WTC11 (cell line): ENCODE measurements at places on chromosomes 13 and 19. TPM values are rescaled to one million over a fixed set of nuclear protein-coding genes. Genes with fewer than 3 reads are reported as not detected.
A peak's percentile ranks its signal among the peaks of the same experiment; 100 is the strongest.

- no peak for DNase-seq
Measured at GRCh38 chr13:79837741-79838450, 356.9 kb downstream of the NDFIP2 start.

DNA sequence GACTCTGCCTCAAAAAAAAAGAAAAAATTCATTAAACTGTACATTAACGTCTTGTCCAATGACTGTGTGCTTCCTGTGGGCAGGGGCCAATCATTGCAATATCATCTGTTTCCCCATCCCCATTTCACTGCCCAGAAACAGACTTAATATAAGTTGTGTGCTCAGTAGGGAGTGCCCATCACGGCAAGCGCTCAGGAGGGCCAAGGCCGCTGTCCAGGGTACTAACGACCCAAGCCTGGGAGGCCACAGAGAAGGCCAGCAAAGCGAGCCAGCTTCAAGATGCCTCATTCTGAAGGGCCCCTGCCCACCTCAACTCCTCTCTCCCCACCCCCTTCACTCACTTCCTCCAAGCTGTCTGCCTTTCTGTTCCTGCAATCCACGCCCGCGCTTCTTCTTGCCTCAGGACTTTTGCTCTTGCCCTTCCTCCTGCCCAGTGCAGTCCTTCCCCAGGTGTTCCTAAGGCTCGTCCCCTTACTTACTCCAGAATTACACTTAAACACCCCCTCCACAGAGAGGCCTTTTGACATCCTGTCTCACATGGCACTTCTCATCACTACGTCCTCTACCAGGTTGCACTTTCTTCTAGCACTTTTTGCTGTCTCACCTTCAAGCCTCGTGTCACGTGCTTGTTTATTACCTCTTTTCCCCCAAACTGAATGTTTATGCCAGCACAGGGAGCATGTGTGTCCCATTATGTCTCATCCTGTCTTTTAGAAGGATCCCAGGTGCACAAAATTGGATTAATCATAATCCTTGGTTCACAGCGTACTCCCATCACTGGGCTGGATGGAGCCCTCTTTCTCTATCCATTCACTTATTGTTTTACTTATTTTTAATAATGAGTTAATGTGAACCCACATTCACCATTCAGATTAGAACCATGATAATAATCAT, 11.3 kb upstream of the POU2F2 start:
- DNase-seq: peak; percentile 83

GRCh38 chr19:49981603-49982593, 20.9 kb upstream of the SIGLEC11 start:
- DNase-seq: no peak

GRCh38 chr19:15123900-15124299, 16.7 kb downstream of the SYDE1 start:
- no peak for DNase-seq

Gene SMIM24
- total RNA-seq: 2.8 to 9.9 TPM (median 7.4 TPM) in 3 replicates

- DNase-seq: no peak
Measured at GRCh38 chr19:42134535-42135070, 2.4 kb upstream of the POU2F2 start.

Gene MAST1
- total RNA-seq: 24.3 to 28.4 TPM (median 27.3 TPM) in 3 replicates

GRCh38 chr13:32126756-32127155, 95.2 kb downstream of the FRY start:
- DNase-seq: no peak

DNA sequence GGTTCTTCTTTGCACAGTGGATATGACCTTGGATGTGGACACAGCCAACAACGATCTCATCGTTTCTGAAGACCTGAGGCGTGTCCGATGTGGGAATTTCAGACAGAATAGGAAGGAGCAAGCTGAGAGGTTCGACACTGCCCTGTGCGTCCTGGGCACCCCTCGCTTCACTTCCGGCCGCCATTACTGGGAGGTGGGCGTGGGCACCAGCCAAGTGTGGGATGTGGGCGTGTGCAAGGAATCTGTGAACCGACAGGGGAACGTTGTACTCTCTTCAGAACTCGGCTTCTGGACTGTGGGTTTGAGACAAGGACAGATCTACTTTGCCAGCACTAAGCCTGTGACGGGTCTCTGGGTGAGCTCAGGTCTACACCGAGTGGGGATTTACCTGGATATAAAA, 9.4 kb downstream of the RFPL4AL1 start:
- DNase-seq: no peak

DNA sequence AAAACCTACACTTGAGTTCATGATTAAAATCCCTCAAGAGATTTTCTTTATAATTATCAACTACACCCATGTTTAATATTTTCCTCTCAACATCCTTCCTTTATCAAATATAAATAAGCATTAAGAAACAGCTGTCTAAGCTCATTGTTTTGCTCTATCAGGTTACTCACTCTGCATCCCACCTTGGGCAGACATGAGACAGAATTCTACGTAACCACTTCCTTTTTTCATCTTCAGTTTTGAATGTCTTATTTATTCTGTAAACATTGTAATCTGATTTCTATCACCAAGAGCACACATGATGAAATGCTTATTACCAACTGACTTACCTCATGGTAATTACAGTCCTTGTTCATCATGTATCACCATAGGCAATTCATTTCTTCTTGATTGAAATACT, 1256.6 kb upstream of the ATXN8OS start:
- DNase-seq: no peak

Gene ZNF653
- 10.3 to 13.4 TPM (median 11.5 TPM) in 3 replicates for total RNA-seq

Gene ZNF17
- 6.7 to 10.3 TPM (median 7.7 TPM) in 3 replicates for total RNA-seq

DNA sequence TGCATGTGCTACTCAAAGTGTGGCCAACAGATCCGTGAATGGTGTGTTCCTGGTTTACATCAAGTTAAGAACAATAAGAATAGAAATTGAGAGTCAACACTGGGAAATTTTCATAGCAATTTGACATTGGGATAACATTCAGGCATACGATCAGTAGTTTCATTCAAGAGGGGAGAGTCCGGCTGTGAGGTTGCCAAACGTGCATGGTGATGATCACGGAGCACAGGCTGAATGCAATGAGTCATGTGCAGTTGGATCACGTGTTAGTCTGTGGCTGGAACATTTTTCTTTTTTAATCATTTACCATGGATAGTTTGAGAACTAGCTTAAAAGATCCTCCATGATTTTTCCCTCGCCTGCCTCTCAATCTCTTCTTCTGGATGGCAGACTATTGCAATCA, 2.5 kb upstream of the DCT start:
- no peak for DNase-seq
